Glutamatergic neuron (in vitro differentiated cells): ENCODE measurements at places on chromosomes 2 and 18. TPM values are rescaled to one million over a fixed set of nuclear protein-coding genes. Genes with fewer than 3 reads are reported as not detected.

Gene NGEF
- total RNA-seq: 7.2 TPM

Gene NEU2
- total RNA-seq: not detected

Gene ABCG5
- not detected for total RNA-seq

Gene OR6B2
- not detected for total RNA-seq

Gene TMEM198
- total RNA-seq: 40.9 TPM

Gene ANO7
- 2.6 TPM for total RNA-seq

Gene STARD6
- total RNA-seq: not detected

Gene DSG1
- not detected for total RNA-seq

Gene GPR55
- total RNA-seq: not detected

Gene SERPINB10
- total RNA-seq: not detected

DNA sequence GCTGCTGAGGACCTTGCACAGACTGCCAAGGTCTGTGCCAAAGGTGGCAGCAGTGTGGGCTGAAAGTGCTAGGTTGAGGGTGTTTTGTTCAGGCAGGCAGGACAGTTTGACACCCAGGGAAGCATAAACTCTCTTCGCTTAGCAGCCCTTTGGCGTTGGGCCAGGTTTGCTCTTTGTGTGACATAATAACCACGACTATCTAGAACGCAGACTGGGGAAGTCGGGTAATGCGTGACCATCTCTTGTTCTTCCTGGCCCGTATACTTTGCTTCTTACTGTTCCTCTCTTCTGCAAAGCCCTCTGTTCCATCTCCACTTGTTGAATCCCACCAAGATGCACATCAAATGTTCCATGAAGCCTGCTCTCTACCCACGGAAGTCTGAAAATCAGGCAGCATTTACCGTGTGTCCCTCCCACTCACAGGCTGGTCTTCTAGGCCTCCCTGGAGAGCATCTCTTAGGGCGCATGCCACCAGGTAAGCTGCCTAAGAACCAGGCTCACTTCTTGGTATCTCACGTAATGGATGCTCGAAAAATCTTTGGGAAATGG, 96.7 kb upstream of the LMAN1 start:
- DNase-seq: no peak

GRCh38 chr2:105796131-105796638, 51.5 kb downstream of the NCK2 start:
- no peak for DNase-seq

- DNase-seq: no peak
Measured at GRCh38 chr2:177646241-177646640, 253.7 kb downstream of the AGPS start.

- DNase-seq: no peak
Measured at GRCh38 chr2:7264791-7265190, 347.6 kb downstream of the RNF144A start.

- DNase-seq: no peak
Measured at GRCh38 chr2:173972636-173973035, 7.5 kb upstream of the SP3 start.

- DNase-seq: peak; percentile 26
Measured at GRCh38 chr18:5198311-5198710, 1.3 kb upstream of the AKAIN1 start.

DNA sequence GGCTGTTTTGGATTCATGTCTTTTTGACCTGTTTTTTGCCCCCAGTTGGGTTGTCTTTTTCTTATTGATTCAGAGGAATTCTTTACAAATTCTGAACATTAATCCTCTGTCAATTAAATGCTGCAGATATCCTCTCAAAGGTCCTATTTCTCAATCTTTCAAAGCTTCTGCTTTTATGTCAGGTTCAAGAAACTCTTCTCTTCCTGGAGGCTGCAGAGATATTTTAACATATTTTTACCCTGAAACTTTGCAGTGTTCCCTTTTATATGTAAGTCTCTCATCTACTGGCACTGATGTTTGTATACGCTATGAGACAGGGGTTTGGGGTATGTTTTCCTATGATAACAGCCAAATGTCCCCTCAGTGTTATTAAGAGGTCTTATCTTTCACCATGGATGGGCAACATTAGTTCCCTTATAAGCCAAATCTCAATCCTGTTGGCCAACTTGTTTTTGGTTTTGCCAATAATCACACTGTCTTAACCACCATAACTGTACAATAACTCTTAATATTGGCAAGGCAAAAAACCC, 159.3 kb downstream of the HDAC4 start:
- DNase-seq: no peak

GRCh38 chr2:217714287-217714751, 288.5 kb downstream of the TNS1 start:
- no peak for DNase-seq

- no peak for DNase-seq
Measured at GRCh38 chr2:197495433-197496134, 4.1 kb downstream of the HSPD1 start.

GRCh38 chr2:211564441-211564840, 974.2 kb downstream of the ERBB4 start:
- DNase-seq: no peak

DNA sequence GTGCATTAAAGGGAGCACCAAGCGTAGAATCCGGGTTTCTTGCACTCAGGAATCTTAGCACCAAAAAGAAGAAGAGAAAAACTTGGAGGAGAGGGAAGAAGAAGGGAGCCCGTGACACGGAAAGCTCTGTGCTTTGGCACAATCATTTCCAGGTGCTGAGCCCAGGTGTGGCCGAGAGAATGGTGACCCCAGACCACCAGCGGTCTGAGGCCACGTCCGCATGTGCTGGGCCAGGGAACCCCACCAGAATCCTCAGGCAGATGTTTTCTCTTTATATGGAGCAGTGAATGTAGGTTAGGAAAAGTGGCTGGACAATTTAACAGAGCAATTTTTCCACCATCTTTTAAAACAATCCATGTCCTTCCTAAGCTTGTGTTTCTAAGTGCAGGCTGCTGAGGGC, 520.9 kb downstream of the EPHA4 start:
- no peak for DNase-seq

- no peak for DNase-seq
Measured at GRCh38 chr2:231483398-231484329, 19.4 kb upstream of the NCL start.

- no peak for DNase-seq
Measured at GRCh38 chr18:76999077-76999476, 133.5 kb downstream of the MBP start.

DNA sequence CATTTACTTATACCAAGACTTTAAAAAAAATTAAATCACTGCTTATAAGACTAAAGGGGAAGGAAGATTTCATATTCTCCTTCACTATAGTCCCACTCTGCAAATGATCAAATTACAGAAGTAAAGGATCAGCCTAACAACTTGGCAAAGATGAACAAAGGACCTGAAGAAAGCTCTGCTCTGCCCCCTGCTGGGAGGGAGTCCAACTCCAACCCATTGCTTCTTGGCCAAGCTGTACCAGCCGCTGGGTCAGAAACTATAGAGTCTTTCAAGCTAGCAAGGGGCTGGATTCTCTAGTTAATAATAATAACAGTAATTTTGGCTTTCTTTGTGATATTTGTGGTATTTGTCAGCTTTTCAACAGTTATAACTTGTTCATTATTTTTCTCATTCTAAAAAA, 927.0 kb upstream of the CRIM1 start:
- DNase-seq: peak; percentile 74

DNA sequence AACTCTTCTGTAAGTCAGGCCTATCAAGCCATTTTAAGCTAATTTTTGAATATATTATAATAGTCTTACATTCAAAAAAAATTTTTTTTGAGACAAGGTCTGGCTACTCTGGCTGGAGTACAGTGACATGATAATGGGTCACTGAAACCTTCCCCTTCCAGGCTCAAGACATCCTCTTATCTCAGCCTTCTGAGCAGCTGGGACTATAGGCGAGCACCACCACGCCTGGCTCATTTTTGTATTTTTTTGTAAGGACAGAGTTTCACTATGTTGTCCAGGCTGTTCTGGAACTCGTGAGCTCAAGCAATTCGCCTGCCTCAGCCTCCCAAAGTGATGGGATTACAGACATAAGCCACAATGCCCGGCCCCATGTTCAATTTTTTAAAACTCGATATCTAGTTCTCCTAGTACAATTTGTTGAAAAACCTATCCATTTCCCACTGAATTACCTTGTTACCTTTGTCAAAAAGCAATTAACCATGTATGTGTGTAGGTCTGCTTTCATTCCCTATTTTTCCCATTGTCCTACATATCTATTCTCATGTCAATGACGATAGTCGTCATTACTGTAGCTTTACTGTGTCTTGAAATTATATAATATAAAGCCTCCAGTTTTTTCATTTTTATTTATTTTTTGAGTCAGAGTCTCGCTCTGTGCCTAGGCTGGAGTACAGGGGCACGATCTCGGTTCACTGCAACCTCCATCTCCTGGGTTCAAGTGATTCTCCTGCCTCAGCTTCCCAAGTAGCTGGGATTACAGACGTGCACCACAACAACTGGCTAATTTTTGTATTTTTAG, 44.8 kb downstream of the YES1 start:
- DNase-seq: no peak
